NCI-H1930 (cell line): ENCODE measurements at places on chromosomes 7 and 10.

GRCh38 chr10:18334116-18334867 is 194.1 kb downstream of the CACNB2 start:
- DNase-seq: no peak

DNA sequence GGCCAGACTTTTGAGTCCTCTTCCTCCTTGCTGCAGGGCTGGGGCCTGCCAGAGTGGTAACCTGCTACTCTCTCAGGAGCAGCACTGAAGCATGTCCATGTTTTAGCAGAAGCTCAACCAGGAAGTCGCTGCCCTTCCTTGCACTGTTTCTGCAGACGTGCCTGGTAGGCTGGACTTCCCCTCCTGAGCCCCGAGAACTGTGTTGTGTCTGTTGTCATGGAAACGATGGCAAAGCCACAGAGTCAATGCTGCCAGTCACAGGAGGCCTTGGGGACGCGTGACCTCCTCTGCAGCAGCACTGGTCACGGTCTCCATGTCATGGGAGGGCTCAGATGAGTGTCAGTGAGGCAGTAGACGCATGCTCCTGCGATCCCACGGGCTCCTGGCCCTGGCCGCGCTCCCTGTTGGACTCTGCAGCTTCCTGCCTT is 145.5 kb downstream of the FANK1 start:
- DNase-seq: no peak

GRCh38 chr7:36037121-36037662 is 115.9 kb upstream of the EEPD1 start:
- DNase-seq: no peak

- DNase-seq: no peak
These were observed 18.2 kb upstream of the ZNF862 start for GRCh38 chr7:149819961-149820340.

- no peak for DNase-seq
These were observed 8.7 kb downstream of the TIAL1 start for GRCh38 chr10:119588071-119588470.

DNA sequence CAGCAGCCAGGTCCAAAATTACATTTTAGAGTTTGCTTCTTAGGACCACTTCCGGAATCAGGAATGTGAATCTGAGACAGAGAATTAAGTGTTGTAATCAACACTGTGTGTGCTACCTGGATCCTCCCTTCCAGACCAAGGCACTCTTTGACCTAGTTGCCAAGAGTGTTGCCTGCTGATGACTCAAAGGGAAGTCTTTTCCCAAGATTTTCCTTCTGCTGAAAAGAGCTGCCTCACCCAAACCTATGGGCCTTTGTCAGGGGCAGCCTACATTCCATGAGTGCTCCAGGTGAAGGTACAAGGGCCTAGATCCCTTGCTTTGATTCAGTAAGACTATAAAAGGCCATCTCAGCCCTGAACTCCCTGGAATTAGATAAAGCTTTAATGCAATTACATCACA is 712.5 kb upstream of the ANKRD30A start:
- DNase-seq: no peak

DNA sequence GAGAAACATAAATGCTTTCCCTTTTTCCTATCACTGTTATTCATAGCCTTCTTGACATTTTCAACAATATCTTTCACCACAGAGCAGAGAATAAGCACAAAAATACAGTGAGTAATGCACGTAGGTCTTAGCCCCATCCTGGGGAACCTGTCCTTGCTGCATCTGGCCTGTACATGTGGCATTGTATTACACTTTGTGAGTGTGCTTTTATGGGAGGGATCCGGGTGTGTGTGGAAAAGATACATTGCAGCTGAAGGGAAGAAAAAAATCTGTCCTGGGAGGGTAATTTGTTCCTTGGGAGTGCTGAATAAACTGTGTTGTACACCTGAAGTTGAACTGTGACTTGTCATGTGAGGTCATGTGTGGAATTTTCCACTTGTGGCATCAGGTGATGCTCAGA is 422.7 kb upstream of the LRGUK start:
- no peak for DNase-seq

DNA sequence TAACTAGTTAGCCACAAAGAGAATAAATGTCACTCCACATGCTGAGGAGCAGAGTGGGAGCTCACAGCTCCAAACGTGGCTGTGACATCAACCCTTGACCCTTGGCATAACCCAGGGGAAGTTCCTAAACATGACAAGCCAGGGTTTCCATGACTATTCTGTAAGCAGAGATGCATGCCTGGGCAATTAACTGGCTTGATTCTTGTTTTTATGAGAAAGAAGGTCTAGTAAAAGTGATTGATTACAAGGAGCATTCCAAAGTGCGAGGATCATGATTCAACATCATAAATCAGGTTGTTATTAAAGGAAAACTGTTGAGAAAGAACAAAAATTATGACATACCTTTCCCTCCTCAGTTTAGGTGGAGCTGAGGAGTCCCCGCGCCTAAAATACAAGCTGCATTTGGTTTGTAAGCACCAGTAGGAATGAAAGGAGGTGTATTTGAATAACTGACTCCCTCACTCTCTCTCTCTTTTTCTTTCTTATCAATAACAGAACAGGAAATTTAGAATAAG is 108.4 kb downstream of the SFMBT2 start:
- no peak for DNase-seq

GRCh38 chr7:54705436-54705835 is 53.6 kb downstream of the SEC61G start:
- no peak for DNase-seq

GRCh38 chr7:41134300-41135255 is 568.3 kb downstream of the INHBA start:
- DNase-seq: no peak

DNA sequence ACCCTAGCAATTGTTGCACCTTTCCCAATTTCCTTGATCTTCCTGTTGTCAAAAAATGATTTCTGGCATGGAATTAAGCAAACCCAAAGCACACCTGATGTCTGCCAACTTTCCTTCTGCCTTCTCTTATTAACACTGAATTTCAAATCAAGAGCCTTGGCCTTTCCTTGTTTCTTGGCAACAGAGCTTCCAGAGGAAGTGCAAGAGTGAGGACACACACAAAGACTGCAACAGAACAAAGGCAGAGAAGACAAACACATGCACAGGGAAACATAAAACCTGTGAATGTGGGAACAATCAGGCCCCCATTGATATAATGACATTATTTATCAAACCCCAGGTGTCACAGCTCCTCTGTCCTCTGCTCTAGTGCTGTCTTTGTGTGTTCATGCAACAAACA is 73.0 kb upstream of the IL6 start:
- peak; percentile 74 for DNase-seq

GRCh38 chr10:38112159-38112558 is 18.0 kb downstream of the ZNF37A start:
- DNase-seq: no peak

DNA sequence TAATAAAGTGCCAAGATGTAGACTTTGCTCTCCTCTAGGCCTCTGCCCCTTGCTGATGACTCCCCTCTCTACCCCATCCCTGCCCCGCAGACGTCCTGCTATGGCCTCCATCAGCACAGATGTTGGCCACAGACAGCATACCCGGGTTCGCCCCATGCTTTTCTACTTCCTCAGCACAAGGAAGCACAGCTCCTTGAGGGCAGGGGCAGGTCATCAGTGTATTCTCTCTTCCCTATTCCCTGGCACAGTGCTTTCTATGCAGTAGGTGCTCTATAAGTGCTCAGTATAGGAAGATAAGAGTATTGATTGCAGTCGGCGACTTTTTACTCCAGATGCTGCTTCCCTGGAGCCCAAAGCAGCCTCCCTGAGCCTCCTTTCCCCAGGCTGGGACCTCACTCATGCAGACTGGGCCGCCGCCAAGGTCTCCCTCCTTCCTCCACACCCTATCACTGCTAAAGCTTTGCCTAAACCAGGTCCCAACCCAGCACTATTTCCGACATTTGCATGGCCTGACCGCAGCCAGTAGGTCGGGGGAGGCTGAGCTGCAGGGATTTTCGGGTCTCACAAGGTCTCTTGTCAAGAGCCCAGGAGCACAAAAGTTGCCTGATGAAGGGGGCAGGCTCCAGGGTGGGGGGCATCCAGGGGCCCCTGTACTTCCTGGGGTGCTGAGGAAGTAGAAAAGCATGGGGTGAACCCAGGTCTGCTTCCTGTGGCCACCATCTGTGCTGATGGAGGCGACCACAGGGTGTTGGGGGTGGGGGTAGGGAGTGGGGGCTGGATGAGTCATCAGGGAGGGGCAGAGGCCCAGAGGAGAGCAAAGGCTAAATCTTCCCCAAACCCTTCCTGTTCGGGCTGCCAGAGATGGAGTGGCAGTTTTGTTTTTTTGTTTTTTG is 8.0 kb downstream of the CALHM3 start:
- DNase-seq: no peak

GRCh38 chr10:77377034-77377433 is 260.6 kb downstream of the KCNMA1 start:
- no peak for DNase-seq

- no peak for DNase-seq
These were observed at the start of gene HTR7 for GRCh38 chr10:90857635-90858460. Gene HTR7 (minus strand): TSS chr10:90858039. CDS start chr10:90857671, 368 bp downstream.

DNA sequence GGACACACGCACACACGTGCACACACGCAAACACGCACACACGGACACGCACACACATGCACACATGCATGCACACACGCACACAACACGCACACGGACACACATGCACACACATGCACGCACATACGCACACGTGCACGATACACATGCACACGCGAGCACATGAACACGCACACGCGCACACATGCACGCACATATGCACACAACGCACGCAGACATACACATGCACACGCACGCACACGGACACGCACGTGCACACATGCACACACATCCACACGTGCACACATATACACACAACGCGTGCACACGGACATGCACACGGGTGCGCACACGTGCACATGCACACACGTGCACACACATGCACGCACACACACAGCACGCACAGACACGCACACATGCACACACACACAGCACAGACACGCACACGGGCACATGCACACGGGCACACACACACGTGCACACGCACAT is 17.3 kb upstream of the GPER1 start:
- no peak for DNase-seq

GRCh38 chr10:63094881-63095280 is 38.2 kb upstream of the NRBF2 start:
- no peak for DNase-seq

DNA sequence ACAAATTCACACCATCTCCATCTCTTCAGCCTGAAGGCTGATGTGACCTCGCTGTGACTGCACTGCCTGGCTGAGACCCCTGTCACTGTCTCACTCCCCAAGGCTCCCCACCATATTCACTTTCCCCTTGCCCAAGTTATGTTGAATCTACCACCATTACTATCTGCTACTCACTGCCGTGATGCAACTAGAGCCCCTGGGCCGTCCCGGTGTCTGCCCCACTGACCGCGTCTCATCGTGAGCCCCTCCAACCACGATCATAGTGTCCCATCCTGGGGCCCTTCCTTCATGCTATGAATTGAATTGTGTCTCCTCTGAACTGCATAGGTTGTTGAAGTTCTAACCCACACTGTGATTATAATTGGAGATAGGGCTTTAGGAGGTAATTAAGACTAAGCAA is 71.9 kb upstream of the CHST15 start:
- DNase-seq: no peak

- DNase-seq: no peak
These were observed 103.1 kb downstream of the ZNF467 start for GRCh38 chr7:149670288-149670687.

GRCh38 chr10:13491747-13492360 is 37.0 kb downstream of the BEND7 start:
- no peak for DNase-seq

DNA sequence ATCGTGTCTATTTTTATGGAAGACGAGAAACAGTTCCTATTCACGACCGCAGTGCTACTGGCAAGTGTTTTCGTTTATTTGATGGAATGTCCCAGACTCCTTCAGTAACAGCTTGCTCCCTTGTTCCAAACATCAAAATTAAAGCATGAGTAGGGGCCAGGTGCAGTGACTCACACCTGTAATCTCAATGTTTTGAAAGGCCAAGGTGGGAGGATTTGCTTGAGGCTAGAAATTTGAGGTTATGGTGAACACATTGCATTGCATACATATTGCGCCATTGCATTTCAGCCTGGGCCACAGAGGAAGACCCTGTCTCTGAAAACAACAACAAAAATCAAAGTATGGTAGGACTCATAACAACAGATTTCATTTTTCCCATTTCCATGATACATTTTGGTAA is 22.8 kb downstream of the PTTG1IP2 start:
- DNase-seq: no peak

- no peak for DNase-seq
These were observed 58.6 kb downstream of the PDGFA start for GRCh38 chr7:461117-461452.

DNA sequence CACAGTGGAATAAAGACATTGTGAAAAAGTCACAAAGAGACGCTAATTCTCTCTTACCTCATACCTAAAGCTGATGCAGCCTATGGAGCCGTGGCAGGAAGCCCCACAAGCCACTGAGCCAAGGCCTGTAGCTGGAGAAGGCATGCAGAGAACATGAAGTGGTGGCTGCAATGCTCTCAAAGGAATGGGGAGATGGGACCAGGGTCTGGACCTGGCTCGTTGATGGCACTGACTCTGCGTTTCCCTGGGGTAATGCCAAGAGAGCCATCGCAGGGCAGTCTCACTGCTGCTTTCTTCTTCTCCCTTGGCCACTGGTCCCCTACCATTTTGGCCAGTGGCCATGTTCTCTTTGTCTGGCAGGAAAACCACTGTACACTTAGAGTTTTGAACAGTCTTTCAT is 329.9 kb upstream of the ZMIZ1 start:
- DNase-seq: no peak

GRCh38 chr10:127648885-127649284 is 88.1 kb upstream of the FOXI2 start:
- no peak for DNase-seq

GRCh38 chr7:2782565-2782964 is 61.5 kb downstream of the GNA12 start:
- DNase-seq: no peak

GRCh38 chr7:93160410-93160809 is 12.2 kb upstream of the SAMD9L start:
- DNase-seq: no peak

DNA sequence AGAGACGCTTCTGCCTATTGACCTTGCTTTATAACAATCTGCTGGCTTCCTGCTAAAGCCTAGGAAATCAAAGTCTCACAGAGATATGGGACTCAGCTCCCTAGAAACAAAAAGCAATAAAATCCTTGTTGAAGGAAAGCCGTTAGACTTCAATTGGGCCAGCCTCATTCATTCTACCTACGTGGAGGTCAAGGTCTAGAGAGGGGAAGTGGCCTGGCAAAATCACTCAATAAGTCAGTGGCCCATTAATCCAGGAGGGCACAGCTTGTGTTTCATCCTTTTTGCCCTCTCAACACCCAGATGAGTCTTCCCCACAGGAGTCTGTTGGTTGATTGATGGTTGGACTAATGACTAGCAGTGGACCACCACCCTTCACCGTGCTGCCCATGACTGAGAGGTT is 40.5 kb upstream of the ACSL5 start:
- DNase-seq: no peak

DNA sequence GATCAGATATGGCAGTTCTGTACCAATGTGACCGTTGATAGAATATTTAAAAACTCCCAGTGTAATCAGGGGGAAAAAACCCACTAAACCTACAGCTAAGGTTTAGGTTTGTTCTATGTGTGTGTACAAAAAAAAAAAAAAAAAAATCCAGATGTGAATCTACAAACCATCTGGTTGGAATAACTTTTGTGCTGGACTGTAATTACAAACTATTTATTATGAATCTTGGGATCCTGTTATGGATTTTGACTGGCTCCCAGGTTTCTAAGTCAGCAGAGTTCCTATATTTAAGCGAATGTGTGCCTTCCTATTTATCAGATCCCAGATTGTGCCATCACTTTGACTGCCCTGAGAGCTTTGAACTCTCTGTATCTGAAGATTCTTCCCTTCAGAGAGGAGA is 29.1 kb downstream of the BMPER start:
- DNase-seq: no peak
